ENCODE measurements at places on chromosomes 16 and 17. TPM values are rescaled to one million over a fixed set of nuclear protein-coding genes. Genes with fewer than 3 reads are reported as not detected.

SNAI3 gene
- total RNA-seq = 10.5 TPM

KRT39 gene
- total RNA-seq = not detected

MAZ gene
- total RNA-seq = 266 TPM

TP53TG3F gene
- total RNA-seq = not detected

MT1M gene
- not detected for total RNA-seq

NEUROD2 gene
- not detected for total RNA-seq

MYO19 gene
- total RNA-seq = 118 TPM

ATAD5 gene
- total RNA-seq = 35.7 TPM

RGS9 gene
- total RNA-seq = 16.6 TPM

ANKS3 gene
- 18.0 TPM for total RNA-seq

KIFC3 gene
- total RNA-seq = 1.5 TPM

GEMIN4 gene
- total RNA-seq = 26.9 TPM

MYH2 gene
- total RNA-seq = not detected

CPD gene
- total RNA-seq = 46.5 TPM

KRTAP9-8 gene
- total RNA-seq = not detected

HDAC5 gene
- total RNA-seq = 34.7 TPM

CDH11 gene
- total RNA-seq = not detected

SOCS3 gene
- total RNA-seq = 164 TPM

AANAT gene
- not detected for total RNA-seq

MILR1 gene
- 0.58 TPM for total RNA-seq

TEX19 gene
- 0.17 TPM for total RNA-seq

HAP1 gene
- total RNA-seq = 0.21 TPM

CCDC57 gene
- total RNA-seq = 76.9 TPM

ATP5PD gene
- total RNA-seq = 147 TPM

SLC38A8 gene
- not detected for total RNA-seq

HBA1 gene
- total RNA-seq = 1.1 TPM

KRTAP4-4 gene
- not detected for total RNA-seq

AKAP10 gene
- total RNA-seq = 34.9 TPM

CPNE7 gene
- 11.4 TPM for total RNA-seq

Data from activated T-cell treated with anti-CD3 and anti-CD28 coated beads, Interleukin-2, amount 50 U/mL, for 72 hours (primary cell).